GM23338 (cell line): ENCODE measurements at places on chromosomes 7 and 10. TPM values are rescaled to one million over a fixed set of nuclear protein-coding genes. Genes with fewer than 3 reads are reported as not detected.

Gene ADCYAP1R1
- polyA plus RNA-seq: 1.7 and 1.8 TPM in 2 replicates

Gene BAMBI
- polyA plus RNA-seq: 18.7 and 20.1 TPM in 2 replicates

Gene RNF133
- polyA plus RNA-seq: not detected in 2 replicates

Gene FAM25C
- not detected in 2 replicates for polyA plus RNA-seq

Gene TFEC
- not detected in 2 replicates for polyA plus RNA-seq

Gene AMPH
- polyA plus RNA-seq: 4.8 and 5.2 TPM in 2 replicates

Gene INSIG1
- 70.3 and 71.5 TPM in 2 replicates for polyA plus RNA-seq
